ENCODE measurements at places on chromosomes 5 and 9.

GRCh38 chr5:76999451-76999850 is 30.8 kb upstream of the AGGF1 start:
- DNase-seq = no peak

DNA sequence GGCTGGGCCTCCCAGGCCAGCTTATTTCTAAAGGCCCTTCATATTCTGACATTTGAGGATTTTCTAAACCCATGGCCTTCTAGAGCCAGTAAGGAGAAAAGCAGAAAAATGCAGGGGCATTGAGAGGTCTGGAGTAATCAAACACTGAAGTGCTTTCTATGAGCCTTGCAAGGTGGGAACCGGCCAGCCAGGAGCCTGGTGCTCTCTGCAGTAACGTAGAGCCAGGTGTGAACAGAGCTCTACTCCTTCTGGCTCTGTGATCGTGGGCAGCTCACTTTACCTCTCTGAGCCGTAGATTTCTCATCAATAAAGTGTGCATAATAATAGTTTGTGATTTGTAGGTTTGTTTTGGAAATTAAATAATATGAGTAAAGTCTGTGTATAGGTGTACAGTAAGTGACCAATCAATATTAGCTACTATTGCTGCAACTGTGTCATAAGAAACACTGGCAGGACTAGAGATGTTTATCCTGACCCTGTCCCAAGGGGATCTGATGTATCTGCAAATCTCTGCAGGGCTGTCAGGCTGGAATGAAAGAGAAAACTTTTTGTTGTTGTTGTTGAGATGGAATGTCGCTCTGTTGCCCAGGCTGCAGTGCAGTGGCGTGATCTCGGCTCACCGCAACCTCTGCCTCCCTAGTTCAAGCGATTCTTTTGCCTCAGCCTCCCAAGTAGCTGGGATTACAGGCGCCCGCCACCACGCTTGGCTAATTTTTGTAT is 2.7 kb downstream of the SYNPO start:
- no peak for DNase-seq

GRCh38 chr5:91409304-91409703 is 26.2 kb upstream of the ARRDC3 start:
- no peak for DNase-seq

GRCh38 chr5:99177796-99178195 is 249.0 kb upstream of the CHD1 start:
- DNase-seq = no peak

DNA sequence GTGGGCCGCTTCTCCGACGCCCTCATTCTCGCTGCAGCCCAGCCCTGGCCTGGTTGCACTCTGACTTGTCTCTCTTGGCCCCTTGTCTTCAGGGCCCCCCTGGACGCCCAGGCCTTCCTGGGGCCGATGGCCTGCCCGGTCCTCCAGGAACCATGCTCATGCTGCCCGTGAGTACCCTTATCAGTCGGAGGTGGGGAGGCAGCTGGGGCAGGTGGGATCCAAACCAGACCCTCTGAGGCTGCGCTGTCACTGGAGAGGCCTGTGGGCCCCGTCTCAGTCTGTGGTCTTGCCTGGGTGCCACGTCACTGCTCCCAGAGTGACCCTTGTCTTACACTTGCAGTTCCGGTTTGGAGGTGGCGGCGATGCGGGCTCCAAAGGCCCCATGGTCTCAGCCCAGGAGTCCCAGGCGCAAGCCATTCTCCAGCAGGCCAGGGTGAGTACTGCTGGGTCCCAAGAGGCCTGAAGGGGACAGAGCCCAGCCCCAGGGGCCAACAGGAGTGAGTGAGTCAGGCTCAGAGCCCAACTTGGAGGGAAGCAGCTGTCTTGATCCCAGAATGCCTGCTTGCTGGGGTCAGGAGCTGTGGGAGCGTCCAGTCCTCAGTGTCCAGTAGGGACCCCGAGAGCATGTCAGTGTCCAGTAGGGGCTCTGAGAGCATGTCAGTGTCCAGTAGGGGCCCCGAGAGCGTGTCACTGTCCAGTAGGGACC is 109.0 kb downstream of the COL5A1 start:
- DNase-seq = no peak

DNA sequence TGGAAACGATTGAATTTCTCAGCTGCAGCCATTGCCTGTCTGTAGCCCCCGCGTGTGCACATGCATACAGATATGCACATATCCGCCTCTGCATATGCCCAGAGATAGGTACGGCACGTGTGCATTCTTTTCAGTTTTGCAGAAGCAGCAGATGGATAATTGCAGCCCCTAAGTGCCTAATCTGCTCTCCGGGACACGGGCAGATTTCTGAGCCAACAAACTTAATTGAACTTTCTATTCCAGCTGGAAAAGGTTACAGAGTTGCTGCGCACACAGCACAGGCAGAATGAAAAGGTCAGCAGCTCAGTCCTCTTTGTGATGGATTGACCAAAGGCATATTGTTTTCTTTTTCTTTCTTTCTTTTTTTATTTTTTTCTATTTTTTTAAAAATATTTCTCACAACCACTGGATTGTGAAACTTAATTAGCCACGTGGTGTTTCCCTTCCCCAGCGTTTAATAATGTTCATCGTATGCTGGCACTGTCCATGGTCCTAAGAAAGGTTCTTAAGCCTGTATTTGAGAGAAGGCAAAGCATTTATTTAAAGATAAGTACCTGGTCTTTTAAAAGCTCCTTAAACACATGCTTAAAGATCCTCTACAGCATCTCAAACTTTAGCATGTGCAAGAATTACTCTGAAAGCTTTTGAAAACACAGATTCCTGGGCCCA is 270.2 kb upstream of the BRINP1 start:
- no peak for DNase-seq

- peak; percentile 65 for DNase-seq
Measured at GRCh38 chr9:37415011-37415719, 7.3 kb upstream of the GRHPR start.

GRCh38 chr9:113621309-113621791 is 157.8 kb downstream of the RGS3 start:
- DNase-seq = no peak

DNA sequence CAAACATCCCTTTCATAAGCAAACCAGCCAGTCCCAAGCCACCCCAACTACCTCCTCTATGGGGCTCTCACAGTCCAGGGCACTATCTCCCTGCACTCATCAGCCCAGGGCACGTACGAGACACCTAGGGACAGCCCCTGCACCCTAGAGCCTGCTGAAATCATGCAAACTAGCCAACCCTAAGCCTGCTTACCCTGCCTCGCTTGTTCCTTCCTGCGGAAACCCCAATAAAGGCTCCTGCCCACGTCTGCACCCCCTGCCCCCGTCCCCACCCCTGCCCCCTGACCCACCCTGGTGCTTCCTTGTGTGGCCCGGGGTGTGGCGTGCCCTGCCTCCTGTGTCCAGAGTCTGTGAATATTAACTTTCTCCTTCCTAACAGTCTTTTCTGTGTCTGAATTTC is 135.9 kb downstream of the GADD45G start:
- no peak for DNase-seq

DNA sequence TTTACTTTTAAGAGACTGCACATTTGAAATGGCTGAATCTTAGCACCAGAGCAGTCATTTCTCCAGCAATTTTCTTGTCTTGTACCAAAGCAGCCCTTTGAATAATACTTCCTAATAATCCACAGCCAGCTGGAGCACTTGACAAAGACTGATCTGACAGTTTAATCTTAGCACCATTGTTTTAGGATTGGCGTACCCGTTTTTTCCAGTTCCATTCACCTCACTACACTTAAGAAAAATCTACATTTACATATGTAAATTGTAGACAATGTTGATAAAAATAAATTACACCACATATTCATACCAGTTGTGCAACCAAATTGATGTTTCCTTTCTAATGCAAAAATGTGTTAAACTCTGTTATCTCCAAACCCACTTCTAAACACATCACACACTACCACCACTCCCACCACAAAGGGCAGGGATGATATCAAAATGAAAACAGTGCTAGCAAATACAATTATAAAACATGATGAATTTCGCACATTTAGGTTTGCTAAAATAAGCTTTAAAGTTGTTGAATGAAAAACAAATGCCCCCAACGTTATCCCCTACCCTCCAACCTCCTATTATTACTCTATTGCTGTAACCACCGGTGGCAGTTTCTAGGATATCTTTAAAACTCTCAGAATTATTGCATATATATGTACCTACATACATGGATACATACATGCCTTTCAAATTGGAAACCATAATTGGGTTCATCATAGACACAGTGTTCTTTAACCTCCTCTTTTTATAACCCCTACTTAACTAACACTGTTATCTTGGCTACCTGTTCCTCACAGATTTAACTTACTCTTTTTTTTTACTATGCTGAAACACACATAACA is 21.5 kb downstream of the SERINC5 start:
- DNase-seq = no peak

GRCh38 chr9:5514617-5515260 is 4.4 kb downstream of the PDCD1LG2 start:
- DNase-seq = no peak

GRCh38 chr9:135340143-135340655 is 139.4 kb upstream of the PPP1R26 start:
- DNase-seq = no peak

DNA sequence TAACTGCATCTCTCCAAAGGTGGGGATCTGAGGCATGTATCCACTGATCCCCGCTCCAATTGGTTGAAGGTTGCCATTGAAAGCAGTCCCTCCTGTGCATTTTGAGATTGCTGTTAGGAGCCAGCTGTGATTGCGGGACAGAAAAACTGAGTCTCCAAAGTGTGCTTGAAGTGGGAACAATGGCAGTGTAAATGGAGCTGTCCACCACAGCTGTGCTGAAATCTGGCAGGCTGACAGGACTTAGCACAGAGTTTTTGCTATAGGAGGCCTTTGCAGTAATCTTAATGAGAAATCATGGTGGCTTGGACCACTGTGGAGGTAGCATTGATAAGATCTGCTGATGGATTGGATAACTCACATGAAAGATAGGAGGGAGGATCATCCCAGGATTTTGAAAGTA is 3.3 kb downstream of the RNF20 start:
- no peak for DNase-seq

- no peak for DNase-seq
Measured at GRCh38 chr9:33106827-33107621, 30.6 kb upstream of the SMU1 start.

GRCh38 chr5:84260939-84261338 is 123.7 kb downstream of the EDIL3 start:
- DNase-seq = no peak

DNA sequence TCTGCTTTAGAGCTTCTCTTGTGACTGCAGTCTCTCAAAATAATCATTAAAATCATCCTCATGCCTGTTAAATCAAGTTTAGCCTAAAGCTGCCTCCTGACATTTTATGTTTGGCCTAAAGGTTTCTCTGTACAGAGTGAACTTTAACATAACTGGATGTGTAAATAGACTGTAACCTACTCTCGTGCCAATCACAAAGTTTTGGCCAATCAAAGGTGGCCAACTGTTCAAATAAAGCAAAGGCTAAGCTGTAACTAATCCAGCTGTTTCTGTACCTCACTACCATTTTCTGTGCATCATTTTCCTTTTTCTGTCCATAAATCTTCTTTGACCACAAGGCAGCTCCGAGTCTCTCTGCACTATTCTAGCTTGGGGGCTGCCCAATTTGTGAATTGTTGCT is 86.2 kb downstream of the GCNT1 start:
- no peak for DNase-seq

DNA sequence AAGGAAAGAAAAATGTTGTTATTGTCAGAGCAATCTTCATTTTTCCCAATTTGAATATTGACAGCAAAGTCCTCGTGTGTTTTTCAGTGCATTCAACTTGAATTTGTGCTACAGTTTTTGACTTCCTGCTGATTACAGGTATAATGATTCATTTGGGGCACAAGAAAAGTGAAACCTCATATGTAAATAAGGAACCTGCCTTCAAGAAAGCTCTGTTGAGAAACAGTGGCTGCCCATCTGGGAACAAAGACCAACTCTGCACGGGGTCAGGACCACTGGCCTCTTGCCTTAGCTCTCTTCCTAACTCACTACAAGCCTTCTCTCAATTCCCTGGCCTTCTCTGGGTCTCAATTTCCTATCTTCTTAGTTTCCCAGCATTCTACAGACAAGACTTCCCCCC is 21.0 kb downstream of the TIMD4 start:
- no peak for DNase-seq

Measured in Peyer's patch (tissue), 4 donors.